ENCODE measurements at places on chromosomes 11 and 22.

DNA sequence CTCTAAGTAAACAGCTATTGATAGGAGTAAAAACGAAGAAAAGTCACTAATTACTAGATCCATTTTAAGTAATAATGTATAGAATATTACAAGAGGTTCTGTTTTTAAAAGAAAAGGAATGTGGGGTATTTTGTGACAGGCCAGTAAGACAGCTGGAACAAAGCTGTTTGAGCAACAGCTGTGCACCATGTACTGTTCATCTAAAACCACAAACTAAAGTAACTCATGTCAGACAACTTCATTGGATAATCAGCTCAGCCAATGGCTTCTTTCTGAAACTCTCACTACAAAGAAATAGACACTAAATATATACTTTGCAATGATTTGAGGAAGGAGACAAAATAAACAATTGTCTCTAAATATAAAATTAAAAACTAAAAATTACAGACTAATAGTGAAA is 16.1 kb downstream of the RRAS2 start:
- no peak for DNase-seq

GRCh38 chr22:33472462-33473344 is 414.5 kb upstream of the SYN3 start:
- DNase-seq = no peak

GRCh38 chr11:1736447-1736992 is 13.9 kb downstream of the IFITM10 start:
- no peak for DNase-seq

- no peak for DNase-seq
These were observed 133.2 kb downstream of the DSCAML1 start for GRCh38 chr11:117663821-117664220.

GRCh38 chr22:25027959-25028840 is 75.7 kb downstream of the KIAA1671 start:
- DNase-seq = peak; percentile 59

- no peak for DNase-seq
These were observed 15.9 kb downstream of the IL17REL start for GRCh38 chr22:49996518-49997250.

DNA sequence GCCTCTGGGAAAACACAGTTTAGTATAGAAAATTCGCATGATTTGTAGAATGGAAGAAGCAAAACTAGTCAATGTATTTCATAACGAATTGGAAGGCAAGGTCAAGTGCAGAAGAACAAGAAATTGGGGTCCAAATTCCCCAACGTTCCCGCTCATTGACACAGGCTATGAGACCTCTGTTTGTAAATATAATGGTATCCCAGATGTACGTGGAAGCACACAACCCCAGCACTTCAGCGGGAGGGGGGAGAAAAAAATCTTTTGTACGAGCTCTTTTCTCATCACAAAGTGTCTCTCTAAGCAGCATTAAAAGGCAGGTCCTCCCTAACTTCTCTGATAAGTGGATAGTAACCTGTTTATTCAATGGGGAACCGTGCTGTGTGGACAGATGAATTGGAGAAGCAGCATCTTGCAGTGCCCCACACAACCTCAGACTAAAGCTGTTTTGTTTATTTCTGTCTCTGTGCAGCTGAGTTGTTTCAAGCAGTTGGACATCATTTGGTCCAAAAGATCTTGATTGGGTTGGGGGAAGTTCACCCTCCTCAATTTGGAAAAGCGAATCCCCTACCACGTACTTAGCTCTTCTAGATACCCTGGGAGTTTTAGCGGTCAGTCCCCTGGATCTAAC is 1.1 kb upstream of the GAB2 start:
- no peak for DNase-seq

GRCh38 chr11:59448484-59448883 is 8.3 kb upstream of the OR4D6 start:
- DNase-seq = no peak

- DNase-seq = no peak
These were observed 15.4 kb upstream of the C11orf96 start for GRCh38 chr11:43927070-43927469.

DNA sequence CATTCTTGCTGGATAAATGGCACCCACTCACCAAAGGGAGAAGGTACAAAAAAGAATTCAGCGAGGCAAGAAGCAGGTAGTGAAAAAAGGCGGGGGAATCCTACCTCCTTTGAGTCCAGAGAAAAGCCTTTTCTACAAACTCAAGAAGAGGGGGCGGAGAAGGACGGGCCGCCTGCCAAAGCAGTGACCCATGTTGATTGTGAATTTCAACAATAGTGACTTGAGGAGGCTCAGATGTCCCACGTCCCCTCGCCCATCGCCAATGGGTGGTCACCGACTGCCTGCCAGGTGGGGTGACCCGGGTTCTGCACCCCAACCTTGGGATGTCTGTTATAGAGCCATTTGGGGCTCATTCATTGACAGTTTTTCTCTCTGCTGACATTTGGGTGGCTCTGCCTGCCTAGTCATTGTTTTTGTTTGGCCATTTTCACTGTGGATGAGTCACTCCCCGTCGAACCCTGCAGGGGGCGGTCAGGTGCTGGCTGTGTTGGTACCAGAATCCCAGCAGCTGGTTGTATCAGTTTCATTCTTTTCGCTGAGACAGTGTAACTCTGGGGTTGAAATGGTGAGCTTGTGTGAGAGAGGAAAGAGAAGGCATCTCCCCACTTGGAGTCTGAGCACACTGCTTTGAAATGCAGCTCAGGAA is 163.4 kb upstream of the NCAM1 start:
- DNase-seq = no peak

GRCh38 chr11:120590472-120590871 is 78.9 kb downstream of the GRIK4 start:
- no peak for DNase-seq

DNA sequence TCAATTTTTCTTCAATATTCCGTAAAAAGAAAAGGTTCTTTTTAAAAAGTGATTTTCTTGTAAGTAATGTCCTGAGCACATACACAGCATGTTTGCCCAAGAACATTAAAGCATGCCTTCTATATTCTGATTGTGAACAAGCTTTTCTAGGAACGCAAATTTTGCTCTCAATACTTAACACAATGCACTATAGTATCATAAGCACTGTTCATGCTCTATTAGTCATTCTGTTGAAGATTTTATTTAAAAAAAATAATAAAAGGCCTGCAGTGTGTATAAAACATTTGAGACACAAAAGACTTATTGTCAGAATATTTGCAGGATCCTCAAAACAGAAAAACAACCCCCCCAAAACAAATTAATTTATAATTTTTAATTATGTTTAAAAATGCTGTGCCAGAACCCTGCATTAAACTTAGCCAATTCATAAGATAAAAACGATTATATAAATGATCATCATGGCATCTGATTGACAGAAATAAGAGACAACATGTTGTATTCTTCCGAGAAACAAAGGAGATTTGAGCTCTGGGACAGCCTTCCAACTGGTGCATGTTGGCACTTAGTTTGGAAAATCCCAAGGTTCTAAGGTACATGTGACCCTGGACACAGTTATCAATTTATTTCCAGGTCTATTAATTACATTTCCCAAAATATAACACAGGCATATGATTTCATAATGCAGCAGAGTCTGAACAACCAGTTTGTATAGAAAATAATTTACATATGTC is 13.1 kb downstream of the MTMR2 start:
- no peak for DNase-seq

- DNase-seq = no peak
These were observed 184.4 kb upstream of the C11orf87 start for GRCh38 chr11:109237636-109238035.

- DNase-seq = peak; percentile 8
These were observed 177.7 kb downstream of the NAV2 start for GRCh38 chr11:19890308-19890707.

GRCh38 chr11:15258433-15259165 is 143.9 kb downstream of the INSC start:
- DNase-seq = peak; percentile 62

GRCh38 chr11:98616098-98616655 is 404.6 kb upstream of the CNTN5 start:
- no peak for DNase-seq

- peak; percentile 10 for DNase-seq
These were observed 437.8 kb upstream of the CCDC90B start for GRCh38 chr11:83723999-83724398.

DNA sequence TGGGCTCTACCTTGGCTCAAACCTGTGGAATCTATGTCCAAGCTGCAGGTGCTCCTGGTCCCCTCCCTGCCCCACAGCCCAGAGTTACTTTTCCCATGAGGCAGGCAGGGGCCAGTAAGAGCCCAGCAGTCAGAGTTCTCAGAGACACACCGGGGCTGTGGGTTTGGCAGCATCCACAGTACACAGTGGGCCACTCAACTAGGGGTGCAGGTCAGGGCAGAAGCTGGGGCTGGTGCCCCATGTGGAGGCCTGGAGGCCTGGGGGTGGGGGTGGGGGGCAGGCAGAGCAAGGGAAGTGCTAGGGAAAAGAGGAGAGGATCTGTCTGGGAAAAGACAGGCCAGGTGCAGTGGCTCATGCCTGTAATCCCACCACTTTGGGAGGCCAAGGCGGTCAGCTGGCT is 2.5 kb downstream of the UPK2 start:
- DNase-seq = no peak

GRCh38 chr11:128453444-128454336 is 133.7 kb downstream of the ETS1 start:
- DNase-seq = no peak

GRCh38 chr11:36373016-36374010 is 77.2 kb downstream of the PRR5L start:
- DNase-seq = peak; percentile 24

GRCh38 chr22:42697542-42698013 is 23.1 kb downstream of the A4GALT start:
- peak; percentile 59 for DNase-seq

DNA sequence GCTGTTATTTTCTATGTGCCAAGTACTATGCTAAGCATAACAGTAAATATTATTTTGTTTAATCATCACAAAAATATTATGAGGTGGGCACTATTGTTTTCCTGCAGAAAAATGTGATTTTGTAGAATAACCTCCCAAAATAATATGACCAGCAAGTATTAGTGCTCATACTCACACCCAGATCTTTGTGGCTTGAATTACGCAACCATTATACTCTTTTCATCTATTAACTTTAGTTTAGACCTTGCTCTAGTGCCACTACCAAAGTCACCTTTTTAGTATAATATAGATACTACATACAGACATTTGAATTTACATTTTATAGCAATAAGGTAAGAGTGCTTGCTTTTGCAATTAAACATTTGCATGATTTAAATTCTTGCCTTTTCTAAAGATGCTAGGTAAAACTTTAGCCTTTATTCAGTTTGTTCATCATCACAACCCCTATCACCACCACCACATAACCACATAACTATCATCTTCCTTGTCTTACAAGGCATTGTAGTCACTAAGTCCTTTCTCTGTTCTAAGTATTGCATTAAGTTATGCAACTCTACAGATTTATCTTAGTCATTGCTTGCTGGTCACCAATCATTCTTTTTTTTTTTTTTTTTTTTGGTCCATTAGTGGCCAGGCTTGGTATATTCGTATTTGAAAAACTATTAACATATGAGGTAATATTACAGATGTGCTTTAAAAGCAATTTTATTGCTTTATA is 68.4 kb downstream of the GAS2 start:
- DNase-seq = no peak

DNA sequence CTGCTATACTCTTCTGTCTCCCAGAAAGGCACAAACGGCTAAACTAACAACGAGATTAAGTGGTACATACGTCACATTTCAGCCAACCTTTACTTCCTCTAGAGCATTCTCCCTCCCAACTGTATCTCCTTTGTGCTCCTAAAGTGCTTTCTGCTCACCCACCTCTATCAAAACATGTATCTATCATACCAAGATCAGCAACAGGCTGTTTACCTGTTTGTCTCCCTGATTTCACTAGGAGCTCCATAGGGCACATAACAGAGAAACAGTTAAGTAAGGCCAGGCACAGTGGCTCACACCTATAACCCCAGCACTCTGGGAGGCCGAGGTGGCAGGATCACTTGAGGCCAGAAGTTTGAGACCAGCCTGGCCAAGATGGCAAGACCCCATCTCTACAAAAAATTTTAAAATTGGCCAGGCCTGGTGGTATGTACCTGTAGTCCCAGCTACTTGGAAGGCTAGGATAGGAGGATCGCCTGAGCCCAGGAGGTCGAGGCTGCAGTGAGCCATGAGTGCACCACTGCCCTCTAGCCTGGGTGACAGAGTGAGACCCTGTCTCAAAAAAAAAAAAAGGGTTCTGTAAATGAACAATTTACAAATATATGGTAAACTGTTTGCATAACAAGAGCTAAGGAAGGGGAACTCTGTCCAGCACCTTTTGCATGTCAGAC is 2.8 kb downstream of the NDUFC2 start:
- no peak for DNase-seq

DNA sequence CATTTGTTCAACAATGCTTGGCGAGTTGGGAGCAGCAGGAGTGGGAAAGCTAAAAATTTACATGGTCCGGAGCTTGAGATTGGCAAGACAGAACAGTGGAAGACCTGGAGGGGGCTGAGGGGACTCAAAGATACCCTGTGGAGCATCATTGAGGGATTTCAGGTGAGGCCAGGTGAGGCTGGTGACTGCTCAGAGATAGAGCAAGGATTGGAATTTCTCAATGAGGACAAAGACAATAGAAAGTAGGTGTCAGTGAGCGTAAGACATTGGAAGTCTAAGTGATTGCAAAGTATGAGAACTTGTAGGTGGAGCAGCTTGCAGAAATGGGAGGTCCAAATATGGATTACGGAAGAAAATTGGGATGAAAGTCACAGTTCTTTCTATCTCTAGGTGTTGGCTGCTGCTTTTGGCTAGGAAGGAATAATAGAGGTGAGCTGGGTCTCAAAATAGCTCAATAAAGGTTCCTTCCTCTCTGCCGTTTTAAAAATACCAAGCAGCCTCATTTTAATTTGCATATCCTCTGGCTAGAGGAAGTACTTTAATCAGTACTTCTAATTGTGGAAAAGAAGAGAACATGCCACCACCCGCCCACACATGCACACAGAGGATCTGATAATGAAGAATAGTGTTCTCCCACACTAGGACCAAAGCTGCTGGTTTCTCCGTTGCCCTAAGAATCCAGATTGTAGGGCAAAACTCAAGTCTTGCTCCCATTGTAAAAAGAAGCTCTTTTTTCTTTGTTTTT is 41.8 kb upstream of the SORL1-AS1 start:
- no peak for DNase-seq

DNA sequence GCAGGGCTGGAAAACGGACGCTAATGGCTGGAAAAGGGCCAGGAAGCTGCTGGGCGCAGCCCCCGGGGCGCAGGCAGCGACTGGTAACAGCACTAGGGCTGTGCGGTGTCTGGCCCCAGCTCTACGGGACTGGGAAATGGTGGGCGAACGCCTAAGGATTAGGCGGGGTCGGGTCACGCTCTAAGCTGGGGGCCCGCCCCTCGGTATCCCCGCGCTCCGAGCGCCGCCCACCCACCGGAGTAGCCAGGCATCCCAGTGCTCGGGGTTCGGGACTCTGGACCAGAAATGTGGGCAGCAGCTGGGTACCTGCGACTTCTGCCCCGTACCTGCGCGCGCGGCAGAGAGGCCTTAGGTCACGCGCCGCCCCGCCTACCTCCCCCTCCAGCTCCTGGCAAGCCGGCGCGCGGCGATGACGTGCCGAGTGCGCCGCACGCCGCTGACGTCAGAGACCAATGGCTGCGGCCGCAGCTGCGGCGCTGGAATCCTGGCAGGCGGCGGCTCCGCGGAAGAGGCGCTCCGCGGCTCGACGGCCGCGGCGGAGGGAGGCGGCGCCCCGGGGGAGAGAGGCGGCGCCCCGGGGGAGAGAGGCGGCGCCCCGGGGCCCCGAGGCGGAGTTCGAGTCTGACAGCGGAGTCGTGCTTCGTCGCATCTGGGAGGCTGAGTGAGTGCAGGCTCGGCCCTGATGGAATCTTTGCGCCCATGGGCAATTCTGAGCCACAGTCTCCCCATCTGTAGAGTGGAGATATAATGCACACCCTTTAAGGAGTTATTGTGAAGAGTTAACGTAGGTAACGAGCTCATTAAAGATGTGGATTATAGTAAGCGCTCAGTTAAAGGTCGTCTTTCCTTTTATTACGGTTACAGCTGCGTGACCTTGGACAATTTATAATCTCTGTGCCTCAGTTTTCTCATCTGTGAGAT is at the start of the genes HPS4 and SRRD:
Gene HPS4, minus strand, starts transcription at position 345 of the 921 bp plus-strand sequence. CDS start 2,021 bp downstream, outside the sequence.
Gene SRRD, plus strand, starts transcription at position 439 of the 921 bp plus-strand sequence. Its CDS starts 14 bp downstream, at position 453.
- DNase-seq = peak; percentile 62
